GM19239 (cell line): ENCODE measurements at places on chromosomes 1 and 21.

DNA sequence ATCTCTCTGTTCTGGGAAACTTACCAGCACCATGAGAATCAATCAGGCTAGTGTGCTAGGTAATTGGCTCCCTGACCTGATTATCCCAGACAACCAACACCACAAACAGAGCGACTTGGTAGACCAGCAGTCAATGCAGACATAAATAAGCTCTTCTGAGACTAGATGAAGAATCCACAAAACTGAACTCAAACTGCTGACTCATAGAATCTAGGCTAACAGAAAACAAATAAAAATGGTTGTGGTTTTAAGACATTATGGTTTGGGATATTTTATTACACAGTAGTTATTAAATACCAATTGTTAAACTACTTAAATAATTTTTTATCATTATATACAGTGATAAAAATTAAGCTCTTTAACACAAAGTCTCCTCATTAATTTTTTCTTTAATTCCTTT, 535.7 kb downstream of the COL11A1 start:
- DNase-seq: no peak

GRCh38 chr1:150688763-150689162, 8.2 kb downstream of the GOLPH3L start:
- no peak for DNase-seq

DNA sequence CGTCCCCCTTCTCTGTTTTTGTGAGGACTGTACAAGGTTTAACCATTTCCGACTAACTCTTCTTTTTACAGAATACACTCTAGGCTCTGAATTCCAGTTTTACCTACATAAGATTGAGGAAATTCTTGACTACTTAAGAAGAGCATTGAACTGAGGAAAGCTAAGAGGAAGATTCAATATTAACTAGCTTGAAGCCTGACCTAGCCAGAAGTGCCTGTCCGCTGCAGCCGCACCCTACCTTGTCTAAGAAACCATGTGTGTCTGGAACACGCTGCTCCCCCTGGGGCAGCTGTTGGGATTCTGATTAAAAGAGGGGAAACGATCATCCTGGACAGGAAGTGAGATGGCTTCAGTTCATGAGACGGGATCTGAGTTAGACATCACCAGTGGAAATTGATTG, 28.9 kb downstream of the CA6 start:
- no peak for DNase-seq

GRCh38 chr21:42655796-42656770, 2.7 kb downstream of the PDE9A start:
- DNase-seq: no peak

- no peak for DNase-seq
Measured at GRCh38 chr1:94898491-94899385, 28.2 kb downstream of the CNN3 start.

DNA sequence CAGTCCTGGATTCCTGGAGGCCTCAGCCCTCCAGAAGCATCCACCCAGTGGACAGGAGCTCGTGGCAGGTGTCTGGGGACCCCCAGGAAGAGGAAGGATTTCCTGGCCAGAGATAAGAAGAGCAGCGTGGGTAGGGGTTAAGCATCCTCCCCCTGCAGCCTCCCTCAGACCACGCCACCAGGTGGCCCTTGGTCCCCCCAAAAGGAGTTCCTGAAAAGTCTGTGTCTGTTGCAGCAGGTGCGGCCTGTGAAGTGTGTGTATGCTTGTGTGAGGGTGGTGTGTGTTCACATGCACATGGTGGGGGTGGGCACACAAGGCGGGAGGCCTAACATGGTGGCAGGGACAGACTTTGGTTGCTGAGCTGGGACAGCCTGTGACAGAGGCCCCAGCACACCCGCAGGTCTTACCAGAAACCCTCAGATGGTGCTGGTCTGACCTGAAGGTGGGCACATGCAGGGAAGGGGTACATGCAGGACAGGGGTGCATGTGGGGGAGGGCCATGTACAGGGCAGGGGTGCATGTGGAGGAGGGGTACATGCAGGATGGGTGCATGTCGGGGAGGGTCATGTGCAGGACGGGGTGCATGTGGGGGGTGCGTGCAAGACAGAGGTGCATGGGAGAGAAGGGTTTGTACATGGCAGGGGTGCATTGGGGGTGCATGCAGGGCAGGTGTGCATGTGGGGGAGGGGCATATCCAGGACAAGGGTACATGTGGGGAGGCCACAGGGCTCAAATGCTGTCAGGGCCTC, 18.2 kb upstream of the RUNX3 start:
- no peak for DNase-seq
